Stimulated activated CD8-positive, alpha-beta memory T cell treated with anti-CD3 and anti-CD28 coated beads, Interleukin-7, amount 100 ng/mL, for 1 hour (primary cell): ENCODE measurements at places on chromosomes 4 and X.

DNA sequence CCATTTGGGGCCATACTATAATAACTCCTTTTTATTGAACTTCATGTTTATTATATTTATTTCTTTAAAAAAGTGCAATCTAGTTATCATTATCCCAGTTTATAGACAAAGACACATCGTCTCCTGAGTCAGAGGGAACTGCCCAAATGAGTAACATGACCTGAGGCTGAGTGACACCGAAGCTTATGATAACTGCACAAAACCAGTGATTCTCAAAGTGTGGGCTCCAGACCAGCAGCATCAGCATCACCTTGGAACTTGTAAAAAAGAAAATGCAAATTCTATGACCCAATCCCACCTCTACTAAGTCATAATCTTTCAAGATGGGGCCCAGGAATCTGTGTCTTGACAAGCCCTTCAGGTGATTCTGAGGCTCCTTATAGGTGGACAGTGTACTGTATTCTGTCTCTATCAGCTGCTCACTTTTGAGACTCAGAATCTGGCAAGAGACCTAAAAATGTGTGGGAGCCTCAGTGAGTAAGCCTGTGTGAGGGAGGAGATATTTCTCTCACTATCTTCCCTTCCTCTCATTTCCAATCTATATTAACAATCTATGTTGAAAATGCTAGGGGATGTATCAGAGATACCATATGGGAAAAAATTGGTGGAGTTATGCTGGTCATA lies 147.0 kb downstream of the PACRGL start:
- no peak for DNase-seq

DNA sequence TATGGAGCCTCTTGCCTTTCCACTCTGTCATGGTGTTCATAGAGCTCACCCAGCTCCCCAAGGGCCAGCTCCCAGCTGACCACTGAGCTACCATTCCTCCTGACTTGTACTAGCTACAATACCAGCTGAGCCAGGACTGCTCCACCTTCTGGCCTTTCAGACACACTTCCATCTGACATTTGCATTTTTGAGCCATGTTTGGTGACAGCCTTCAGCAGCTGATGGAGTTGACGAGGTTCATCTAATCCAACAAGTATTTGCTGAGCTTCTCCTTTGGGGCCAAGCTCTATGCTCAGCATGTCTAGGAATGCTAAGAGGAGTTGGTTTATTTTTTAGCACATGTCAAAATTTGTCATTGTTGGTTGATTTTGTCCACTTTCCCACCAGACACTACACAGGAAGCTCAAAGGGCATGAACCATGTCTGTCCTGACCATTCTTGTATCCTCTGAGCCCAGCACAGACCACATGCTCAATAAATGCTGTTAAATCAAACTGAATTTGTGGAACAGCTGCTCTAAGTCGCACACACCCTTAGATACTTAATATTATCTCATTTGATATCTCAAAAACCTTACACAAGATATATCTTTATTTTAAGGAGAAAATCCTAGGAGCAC lies 142.6 kb upstream of the PPARGC1A start:
- no peak for DNase-seq

DNA sequence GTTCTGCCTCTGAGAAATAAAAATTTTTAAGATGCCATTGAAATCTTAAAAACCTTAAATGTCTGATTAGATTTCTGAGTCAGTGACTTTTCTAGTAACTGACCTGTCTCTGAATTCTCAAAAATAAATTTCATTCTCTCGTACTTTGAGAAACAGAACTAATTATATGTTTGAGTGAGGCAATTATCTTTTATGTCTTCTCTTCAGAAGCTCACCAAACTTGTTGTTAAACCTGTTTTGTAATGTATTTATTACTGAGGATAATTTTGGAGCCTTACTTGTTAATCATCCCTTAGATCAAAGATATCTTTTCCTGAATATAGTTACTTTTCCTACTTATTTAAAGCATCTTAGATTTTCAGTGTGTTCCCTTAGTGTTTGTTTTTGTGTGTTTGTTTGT lies 64.5 kb upstream of the MMAA start:
- DNase-seq, result no peak

GRCh38 chr4:156968479-156968984 lies 3.1 kb downstream of the PDGFC start:
- no peak for DNase-seq

- no peak for DNase-seq
These were observed 111.5 kb upstream of the LDB2 start for GRCh38 chr4:17009871-17010367.

DNA sequence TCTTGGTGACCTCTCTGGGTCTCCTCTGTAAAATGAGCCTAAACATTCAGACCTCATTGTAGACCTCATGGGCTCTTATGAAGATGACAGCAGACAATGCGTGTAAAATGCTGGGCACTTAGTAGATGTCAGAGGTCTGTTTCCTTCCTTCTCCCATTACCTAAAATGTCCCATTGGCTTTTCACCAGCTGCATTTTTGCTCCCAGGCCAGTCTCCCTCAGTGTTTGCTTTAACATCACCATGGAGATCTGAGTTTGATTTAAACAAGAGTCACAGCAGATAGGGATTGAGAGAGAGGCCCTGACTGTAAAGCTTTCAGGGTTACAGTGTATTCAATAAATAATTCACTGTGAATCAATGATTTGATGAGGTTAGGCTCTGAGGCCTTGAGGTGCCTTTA lies 24.3 kb downstream of the PSAPL1 start:
- no peak for DNase-seq

DNA sequence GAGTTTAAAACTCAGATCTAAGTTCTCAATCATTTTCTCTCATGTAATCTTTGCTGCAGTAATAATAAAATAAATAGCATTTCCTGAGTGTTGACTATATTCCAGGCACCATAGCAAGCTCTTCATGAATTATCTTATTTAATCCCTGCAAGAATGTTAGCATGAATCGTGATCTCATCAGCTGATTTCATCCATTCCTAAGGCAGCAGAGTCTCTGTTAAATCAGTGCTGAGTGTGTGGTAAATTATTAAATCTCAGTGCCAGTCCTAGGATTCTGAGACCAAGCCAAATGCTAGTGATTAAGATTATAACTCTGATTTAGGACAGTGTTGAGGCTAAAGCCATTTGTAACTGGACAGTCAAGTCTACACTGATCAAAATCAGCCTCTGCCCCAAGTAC lies 240.3 kb upstream of the TAPT1 start:
- no peak for DNase-seq

DNA sequence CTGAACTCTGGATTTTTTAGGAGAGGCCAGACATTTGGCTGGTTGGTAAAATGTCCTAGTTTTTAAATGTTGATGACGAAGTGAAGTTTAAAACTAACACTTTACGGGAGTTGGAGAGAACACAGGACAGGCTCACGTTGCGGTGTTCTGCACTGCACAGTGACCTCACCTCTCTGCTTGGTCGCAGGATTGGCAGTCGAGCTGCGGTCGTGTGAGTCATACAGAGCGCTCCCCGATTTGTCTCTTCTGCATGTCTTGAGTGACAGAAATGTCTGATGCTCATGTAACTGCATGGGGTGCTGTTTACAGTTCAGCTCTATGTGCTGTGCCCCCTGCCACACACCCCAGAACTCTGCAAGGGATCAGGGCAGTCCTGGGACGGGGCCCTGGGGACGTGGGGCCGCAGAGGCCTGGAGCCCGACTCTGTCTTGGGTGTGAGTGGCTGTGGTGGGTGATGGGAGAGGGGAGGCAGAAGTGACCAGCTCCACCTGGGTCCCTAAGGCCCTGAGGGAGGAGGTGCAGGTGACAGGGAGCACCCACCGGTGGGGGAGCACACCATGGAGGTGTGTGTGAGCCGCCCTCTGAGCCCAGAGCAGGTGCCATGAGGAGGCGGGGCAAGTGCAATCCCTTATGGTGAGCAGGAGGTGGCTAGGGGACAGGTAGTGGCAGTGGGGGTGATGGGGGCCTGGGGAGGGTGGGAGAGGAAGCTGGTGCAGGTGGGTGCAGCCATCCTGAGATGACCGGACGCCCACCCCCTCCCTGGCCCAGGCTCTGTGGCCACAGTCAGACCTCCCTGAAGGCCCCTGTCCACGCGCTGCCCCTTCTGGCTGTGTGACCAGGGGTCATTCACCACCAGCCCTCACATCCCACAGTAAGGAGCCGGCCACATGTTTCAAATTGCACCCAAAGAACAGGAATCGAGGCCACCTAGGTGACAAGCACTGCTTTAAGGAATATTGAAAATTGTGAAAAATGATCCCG lies 77.9 kb upstream of the ADRA2C start:
- no peak for DNase-seq
